ENCODE measurements at places on chromosomes 2 and 18.
A peak's percentile ranks its signal among the peaks of the same experiment; 100 is the strongest.

GRCh38 chr2:41878056-41878455, 169.8 kb upstream of the PKDCC start:
- no peak for DNase-seq

DNA sequence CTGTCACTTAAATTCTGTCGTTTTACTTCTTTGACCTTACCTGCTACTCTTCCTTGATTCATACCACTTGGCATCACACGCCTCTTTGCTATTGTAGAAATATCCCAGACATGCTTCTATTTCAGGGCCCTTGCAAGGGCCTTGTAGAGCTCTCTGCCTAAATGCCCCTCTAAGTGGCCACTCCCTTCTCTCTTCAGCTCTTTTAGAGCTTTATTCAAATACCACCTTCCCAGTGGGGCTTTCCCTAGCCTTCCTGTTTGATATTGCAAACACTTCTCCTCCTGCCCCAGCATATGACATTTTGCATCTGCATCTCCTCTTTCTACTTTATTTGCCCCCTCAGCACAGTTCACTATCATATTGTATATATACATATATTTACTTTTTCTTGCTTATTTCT, 54.0 kb downstream of the PELI1 start:
- DNase-seq = peak; percentile 17

DNA sequence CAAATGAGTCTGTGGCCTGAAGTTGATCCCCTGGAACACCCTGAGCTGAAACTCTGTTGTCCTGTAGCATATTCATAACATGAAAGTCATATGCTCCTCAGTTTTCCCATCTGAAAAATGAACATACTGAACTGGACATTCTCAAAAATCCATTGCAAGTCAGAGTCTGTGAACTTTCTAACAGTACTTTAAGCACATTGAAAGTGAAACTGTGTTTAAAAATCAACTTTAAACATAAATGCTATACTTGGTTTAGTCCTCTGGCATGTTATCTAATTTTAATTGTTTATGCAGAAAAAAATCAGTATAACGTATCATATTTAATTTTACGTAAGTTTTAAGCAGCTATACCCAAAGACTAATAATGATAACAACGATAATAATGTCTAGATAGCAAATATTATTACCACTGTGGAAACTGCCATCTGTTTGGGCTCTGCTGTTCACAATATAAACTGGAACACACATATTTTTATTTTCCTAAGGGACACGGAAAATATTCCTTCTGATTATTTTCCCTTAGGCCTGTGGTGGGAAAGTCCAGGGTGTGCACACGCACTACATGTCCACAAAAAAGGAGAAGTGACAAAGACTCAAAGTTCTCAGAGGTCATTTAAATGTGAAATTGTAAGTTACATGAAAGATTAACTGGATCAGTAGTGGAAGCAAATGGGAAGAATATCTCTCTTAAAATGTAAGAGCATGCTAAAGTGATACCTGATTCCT, 56.1 kb upstream of the TTN start:
- no peak for DNase-seq

DNA sequence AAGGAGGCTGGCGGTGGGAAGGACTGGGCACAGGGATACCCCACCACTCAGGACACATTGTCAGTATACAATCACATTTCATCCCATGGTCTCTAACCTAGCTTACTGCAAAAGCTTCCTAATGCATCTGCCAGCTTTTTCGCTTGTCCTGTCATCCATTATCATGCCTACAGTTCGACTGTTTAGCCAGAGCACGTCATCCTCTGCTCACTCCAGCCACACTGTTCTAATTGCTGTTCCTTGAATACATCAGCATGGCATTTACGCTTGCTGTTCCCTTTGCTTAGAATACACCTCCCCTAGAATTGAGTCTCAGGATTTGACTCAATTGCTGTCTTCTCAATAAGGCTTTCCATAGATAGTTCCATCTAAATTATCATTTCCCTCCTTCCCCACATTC, 166.3 kb downstream of the CCDC148 start:
- no peak for DNase-seq

GRCh38 chr2:148642112-148642744, 2.3 kb upstream of the EPC2 start:
- no peak for DNase-seq

GRCh38 chr2:25473758-25474340, 132.1 kb upstream of the DNMT3A start:
- DNase-seq = no peak

DNA sequence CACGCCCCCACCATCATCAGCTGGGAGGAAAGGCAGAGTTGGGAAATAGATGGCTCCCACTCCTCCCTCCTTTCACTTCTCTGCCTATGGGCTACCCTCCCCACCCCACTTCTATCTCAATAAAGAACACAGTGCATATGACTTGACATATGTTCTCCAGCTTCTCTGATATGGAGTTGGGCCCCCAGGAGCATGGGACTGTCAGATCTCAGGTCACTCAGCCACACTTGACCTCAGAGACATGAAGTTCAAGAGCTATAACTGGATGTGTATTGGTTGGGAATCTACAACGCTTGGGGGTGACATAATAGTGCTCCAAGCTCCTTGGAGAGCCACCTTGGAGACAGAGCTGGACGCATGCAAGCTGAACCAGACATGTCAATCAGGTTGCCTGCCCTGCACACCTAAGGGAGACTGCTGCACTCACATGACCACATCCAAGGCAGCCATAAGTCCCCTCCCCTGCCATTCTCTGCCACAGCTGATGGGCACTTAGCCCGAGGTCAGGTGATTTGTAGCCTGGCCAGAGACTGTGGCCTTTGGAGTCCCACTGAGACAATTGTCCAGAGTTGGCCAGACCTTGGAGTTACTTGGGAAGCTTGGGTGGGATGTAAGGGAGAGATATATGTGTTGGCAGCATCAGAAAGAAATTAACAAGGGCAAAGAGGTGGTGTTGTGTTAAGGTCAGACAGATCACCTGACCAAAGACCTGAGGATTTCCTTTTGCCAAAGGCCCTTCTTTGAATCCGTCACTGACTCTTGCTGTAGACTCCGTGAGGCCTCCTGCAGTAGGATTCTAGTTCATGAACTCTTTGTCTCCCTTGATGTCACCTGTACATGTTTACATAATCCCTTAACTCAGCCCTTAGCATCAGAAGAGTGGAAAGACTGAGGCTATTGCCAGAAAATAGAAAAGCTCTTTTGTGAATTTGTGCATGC, 3.7 kb downstream of the INHA start:
- DNase-seq = no peak

DNA sequence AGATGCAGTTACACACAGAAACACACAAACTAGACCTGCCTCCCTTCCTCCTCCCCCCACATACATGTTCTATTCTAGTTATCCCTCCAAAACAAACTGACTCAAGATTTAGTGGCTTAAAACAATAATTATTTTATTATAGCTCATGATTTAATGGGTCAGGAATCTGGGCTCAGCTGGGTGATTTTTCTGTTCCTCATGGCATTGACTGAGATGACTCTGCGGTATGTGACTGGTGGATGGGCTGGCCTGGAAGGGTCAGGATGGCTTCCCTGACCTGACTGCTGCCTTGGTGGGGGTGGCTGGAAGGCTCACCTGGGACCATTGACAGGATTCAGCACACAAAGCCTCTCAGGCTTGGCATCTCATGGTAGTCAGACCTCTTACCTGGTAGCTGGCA, 33.7 kb upstream of the NTSR2 start:
- DNase-seq = no peak

- DNase-seq = no peak
Observed at GRCh38 chr2:119241205-119241532, 17.5 kb downstream of the STEAP3 start.

DNA sequence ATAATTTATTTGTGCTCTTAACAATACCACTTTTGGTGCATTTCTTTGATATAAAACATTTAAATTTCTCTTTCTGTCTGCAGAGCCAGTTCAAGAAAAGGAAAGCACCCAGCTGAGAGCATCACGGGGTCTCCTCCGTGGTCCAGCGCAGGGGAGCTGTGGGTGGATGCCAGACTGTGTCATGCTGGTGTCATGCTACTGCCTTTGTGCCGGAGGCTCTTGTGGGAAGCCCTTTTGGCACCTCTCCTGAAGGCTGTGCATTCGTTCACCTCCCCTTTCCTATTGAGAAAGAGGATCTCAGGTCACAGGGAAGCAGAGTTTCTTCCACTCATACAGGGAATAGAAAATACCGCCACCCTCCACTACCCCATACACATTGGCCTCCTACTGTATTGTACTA, 450.4 kb downstream of the GALR1 start:
- no peak for DNase-seq

DNA sequence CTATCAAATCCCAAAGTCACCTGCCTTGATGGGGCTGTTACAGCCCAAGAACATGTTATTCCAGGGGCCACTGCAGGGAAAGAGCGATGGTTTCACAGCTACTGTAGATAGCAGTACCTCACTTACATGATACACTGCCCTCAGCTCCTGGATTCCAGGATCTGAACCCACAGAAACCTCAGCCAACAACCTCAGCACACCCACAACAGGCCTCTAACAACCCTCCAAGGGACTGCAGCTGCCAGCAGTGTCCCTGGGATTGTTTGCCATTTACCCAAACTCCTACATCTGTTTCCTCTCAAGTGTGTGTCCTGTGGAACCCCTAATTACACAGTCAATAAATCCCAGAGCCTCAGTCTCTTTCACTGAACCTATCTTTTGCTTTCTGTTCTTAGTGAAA, 28.2 kb downstream of the OSBPL1A start:
- DNase-seq = no peak

GRCh38 chr18:62616331-62616805, 93.5 kb downstream of the ZCCHC2 start:
- no peak for DNase-seq

DNA sequence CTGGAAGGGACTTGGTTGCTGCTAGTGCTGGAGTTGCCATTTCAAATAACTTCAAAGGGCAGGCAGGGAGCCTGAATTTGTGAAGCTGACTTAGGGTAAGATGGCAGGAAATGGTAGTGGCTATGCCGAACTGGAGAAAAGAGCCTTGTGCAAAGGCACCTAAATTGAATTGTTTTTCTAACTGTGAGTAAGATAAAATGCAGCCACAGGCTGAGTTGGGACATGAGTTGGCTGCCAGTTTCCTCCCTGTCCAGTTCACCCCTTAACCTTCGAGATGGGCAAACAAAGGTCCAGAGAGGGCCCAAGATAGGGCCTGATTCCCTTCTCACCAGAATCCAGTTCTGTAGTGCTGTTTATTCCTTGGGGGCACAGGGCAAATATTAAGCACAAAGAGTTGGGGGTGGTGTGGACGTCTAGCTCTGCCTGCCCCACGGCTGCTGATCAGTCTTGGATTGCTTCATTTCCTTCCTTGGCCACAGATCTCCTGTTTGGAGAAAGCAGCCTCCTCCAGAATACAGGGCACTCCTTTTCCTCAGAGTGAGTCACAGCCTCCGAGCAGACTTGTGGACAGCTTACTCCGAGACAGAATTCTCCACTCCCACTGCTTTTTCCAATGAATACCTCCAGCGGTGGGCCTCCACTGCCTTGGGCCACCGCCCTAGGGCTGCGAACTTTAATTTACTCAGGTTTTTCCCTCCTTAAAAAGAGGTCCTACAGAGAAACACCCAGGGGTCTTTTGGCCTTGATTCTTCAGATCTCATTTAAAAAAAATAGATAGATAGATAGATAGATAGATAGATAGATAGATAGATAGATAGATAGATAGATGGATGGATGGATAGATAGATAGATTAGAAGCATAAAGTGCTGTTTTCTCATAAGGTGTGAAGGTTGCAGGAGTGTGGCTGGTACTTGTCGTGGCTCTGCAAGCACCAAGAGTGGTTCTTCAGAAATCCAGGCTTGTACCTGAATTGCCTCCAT, 18.4 kb upstream of the SLC20A1 start:
- DNase-seq = no peak

DNA sequence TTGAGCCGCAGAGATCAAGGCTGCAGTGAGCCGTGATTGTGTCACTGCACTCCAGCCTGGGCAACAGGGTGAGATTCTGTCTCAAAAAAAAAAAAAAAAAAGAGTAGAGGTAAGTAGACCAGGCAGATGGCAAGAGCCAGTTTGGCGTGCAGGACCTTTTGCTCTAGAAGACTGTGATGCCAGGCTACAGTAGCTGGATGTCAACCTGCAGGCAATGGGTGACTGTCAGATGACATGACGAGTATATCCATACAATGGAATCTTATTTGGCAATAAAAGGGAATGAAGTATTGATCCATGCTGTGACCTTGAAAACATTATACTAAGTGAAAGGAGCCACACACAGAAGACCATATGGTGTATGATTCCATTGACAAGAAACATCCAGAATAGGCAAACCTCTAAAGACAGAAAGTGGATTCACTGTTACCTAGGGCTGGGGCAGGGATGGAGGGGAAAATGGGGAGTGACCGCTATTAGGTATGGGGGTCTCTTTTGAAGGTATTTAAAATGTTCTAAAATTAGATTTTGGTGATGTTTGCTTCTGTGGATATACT, 11.2 kb upstream of the DGUOK start:
- DNase-seq = no peak

DNA sequence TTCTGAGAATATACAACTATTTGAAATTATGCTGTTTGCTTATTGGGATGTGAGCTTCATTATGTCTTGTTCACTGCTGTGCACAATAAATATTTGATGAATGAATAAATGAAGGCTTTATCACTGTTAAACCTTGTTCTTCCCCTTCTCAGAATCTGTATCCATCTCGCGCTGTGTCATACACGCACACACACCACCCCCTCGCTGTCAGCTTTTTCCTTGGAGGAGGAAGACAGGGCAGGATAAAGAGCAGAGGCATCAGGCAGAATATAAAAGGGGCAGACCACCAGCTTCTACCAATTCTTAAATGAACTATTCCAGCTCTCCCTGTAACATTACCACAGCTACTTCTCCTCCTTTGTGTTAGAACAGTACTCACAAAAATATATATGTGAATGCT, 75.0 kb downstream of the CD226 start:
- no peak for DNase-seq

DNA sequence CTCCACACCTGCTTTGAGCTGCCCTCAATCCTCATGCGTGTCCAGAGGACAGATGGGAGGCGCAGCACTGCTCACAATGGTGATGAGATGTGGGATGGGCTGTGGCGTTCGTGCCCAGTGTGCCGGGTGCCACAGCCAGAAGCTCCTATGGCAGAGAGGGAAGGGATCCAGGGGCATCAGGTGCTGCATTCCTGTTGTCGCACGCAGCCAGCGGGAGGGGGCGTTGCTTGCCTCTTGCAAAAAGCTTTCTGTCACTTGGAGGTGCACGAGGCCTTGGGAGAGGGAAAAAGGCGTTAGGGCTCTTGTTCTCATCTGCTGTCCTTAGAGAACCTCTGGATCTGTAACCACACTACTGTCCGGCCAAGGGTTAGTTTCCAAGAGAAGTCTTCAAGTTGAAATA, 29.2 kb upstream of the ALLC start:
- DNase-seq = no peak

GRCh38 chr2:45607701-45608100, 3.4 kb downstream of the SRBD1 start:
- no peak for DNase-seq

Data from GM10248 (cell line).